SW 1271 (cell line): ENCODE measurements at places on chromosomes 12 and 14.

DNA sequence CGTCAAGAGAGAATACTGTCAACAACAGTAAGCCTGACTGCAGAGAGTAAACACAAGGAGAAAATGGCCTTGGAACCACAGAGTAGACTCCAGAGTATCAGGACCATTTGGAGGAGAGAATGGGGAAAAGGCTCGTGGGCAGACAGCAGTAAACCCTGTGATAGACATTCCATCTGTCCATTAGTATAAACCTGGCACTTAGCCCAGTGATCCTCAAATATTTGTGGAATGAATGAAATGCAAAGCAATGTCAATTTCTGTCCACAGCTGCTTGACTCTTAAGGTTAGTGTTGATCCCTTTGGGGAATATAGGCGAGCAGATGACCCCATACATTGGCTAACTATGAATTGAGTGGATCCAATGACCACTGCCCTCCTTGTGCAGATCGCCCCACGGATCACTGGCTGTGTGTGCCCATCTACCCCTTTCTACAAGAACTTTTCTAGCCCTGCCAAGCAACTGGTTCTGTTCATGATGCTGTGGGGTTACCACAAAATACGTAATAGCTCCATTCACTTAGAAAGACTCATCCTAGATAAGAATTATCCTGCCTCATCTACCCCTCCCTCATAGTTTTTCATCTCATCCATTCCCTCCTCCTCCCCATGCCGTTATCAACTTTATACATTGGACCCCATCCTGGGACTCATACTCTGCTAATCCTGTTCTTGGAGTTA lies 846.8 kb downstream of the NRXN3 start:
- DNase-seq: no peak

GRCh38 chr14:98704441-98704840 lies 567.6 kb downstream of the BCL11B start:
- no peak for DNase-seq

DNA sequence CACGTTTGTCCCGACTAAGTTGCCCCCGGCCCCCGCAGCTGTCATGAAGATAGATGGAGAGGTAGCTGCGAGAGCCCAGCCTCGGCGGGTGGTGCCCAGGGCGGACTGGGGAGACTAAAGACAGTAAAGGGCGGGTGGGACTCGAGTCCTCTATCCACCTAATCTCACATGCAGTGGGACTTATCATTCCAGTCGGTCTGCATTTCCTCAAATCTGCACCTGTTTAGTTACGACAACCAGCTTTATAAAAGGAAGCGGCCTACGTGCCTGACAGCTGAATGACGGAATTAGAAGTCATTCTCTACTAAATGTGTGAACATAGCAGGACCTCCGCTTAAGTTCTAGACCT lies 109.8 kb upstream of the EGLN3 start:
- no peak for DNase-seq

GRCh38 chr12:13039328-13039956 lies 4.7 kb upstream of the FAM234B start:
- DNase-seq: no peak

GRCh38 chr12:6378709-6379472 lies 3.5 kb upstream of the SCNN1A start:
- DNase-seq: no peak

DNA sequence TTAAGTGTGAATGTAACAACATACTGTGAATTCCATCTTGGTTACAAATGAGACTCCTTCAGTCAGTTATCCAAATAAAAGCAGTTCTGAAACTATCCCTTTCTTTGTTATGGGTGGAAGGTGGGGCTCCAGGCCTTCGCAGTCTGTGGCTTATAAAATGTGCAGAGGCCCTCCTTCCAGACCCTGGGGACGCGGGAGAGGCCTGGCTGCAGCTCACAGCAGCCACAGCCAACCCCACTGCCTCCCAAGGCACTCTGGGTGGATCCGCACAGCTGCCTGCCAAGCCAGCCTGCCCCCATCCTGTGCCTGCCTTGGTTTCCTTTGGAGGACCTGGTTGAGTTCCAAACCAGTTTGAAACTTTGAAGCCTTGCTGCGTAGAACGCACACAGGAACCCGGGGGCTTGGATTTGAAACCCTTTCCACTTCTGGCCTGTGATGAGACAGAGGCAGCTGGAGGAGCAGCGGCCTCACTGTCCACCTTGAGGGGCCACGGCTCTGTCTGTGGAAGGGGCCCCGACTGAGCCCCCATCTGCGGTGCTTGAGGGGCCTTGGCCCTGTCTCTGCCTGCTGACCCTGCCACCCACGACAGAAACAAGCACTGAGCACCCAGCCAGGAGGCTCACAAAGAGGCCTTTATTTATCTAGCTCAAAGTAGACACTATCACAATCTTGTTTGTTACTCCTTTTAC lies 30.4 kb downstream of the CCNK start:
- no peak for DNase-seq

DNA sequence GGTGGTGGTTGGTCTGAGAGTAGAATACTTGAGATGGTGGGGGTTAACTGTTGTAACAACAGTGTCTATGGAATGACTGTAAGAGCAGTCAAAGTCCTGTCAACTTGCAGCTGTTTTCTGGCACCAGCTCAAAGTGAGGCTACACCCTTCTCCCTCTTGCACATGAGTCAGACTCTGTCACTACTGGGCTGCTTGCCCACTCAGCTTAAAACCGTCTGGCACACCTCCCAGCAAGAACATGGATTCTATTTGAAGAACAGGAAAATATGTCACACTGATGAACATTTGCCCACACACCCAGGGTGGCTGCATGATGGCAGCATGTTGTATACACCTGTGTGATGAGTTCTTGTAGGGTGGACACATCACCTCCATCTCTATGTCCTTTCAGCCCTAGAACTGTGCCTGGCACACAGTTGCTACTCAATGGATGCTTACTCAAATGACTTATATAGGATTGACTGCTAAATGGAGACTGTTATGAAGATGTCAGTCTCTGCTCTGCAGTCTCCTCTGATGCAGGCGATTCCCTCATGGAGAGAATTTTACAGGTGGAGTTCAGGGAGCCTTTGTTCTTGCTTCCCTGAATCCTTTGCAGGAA lies 19.3 kb upstream of the SERPINA6 start:
- peak; percentile 97 for DNase-seq

DNA sequence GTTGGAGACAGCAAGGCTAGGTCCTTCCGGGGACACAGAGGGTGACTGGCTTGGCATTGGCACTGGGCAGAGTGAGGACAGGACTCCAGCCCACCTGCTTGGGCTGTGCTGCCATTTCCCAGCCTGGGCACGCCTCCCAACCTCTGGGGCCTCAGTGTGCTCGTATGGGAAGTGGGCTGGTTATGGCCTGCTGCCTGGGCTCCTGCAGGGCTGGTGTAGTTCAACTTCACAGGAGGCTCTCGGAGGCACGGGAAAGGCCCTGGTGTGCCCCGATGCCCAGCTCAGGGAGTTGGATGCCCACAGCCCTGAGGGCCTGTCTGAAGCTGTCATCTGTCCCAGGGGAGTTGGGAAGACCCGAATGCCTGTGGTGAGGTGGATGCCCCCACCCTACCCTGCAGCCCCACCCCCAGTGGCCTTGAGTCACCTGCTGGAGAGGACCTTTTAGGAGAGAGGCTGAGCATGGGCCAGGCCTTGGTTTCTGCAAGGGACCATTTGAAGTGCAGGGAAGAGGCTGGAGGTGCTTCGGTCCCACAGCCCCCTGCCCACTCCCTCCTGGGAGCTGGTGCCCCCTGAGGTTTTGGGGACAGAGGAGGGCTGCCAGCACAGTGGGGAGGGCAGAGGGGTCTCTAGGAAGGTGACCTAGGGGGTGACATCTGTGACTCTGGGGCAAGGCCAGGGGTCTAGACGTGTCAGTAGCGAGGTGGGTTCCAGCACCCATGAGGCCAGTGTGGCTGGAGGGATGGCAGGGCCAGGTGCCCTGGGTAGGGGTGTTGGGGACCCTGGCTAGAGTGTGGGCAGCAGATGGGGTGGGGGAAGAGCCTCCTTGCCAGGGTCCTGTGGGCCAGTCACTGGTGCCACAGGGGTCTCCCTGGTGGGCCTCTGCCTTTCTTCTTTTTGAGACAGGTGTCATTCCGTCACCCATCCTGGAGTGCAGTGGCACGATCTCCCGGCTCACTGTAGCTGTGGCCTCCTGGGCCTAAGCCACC lies 9.1 kb downstream of the ULK1 start:
- no peak for DNase-seq

DNA sequence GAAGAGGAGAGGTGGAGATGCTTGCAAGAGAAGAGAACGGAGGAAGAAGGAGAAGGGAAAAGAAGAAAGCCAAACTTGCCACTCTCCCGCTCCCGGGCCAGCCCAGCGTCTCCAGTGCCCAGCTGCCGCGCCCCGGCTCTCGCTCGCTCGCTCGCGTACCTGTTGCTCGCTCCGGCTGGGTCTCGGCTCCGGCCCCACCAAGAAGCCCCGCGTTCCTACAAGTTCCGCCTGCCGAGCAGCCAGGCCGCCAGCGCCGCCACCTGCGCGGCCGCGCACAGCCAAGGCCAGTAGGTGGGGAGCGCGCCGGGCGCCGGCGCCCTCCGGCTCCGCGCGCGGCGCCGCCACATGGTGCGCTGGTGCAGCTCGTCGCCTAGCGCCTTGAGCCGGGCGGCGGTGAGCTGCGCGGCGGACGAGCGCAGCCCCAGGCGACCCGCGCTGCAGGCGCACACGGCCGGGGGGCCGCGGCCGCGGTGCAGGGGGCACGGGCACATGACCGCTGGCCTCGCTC lies 370 bp downstream of the HRK start:
- DNase-seq: peak; percentile 46

DNA sequence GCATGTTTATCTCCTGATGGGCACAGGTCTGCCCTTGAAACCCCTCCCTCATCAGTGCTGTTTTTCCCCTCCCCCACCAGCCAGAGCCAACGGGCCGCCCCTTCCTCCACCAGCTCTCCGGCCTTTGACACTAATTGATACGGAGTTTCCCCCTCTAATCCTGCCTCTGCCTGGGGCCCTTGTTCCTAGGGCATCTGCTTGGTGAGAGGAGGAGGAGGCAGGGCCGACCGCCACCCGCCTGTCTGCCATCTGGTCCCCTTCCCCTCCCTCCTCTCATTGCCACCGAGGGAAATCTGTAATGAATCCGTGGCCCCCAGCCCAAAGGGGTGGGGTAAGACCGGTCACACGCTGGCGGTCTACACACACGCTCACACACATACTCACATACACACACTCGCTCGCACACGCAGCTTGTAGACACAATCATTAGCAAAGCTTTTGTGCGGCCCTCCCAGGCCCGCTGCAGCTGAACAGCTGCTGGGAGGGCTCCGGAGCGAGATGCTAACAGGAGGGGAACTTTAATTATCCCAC lies 27.4 kb downstream of the SRRM4 start:
- no peak for DNase-seq

DNA sequence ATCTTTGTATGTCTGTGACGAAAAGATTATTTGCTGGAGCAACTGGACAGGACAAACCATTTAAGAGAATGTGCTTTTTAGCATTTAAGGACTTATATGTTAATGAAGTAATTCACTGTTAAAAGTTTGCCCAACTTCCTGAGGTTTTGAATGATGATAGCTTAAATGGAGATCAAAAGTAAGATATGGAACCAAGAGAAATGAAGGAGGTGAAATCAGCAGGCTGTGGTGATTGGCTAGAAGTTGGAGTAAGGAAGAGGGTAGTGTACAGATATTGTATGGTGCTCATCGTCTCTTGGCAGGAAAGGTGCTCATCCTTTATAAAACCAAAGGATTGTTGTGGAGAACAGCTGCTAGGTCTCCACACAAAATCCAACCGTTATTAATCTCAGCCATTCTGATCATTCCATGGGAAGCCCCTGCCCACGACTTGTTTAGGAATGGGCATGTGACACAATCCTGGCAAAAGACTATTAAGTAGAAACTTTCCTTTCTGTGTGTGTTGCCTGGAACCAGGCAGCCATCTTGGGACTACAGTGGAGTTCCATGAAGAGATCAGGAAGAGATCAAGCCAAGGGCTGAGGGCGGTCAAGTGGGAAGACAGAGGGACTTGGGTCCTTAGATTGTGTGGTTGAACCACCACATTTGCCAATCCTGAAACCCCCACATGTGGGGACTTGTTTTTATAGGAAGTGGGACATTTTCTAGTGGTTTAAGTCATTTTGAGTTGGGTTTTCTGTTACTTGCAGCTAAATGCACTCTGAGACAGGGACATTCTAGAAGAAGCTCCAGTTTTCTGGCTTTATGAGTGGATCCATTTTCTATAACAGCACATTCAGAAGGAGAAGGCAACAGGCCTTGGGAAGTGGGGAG lies 56.8 kb upstream of the CHST11 start:
- no peak for DNase-seq

DNA sequence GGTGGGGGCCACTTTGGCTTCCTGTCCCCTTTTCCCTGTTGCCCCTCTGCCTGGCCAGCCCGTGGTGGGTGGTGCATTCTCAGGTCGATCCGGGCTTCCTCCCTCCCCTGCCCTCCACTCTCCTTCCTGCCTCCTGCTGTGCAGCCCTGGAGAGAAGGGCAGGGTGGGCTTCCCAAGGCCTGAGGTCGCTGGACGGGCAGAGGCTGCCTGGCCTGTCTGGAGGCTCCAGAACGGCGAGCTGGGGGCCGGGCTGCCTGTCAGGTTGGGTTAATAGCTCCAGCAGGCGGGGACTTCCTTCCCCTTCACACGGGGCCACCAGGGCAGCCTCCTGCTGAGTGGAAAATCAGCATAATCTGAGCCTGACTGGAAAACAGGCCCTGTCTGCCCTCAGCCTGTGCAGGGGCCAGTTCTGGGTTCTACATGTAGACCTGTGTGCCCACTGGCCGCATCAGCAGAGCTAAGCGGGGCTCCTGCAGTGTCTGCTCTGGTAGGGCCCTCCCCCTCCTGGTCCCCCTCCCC lies 11.3 kb downstream of the KIF26A start:
- peak; percentile 16 for DNase-seq

DNA sequence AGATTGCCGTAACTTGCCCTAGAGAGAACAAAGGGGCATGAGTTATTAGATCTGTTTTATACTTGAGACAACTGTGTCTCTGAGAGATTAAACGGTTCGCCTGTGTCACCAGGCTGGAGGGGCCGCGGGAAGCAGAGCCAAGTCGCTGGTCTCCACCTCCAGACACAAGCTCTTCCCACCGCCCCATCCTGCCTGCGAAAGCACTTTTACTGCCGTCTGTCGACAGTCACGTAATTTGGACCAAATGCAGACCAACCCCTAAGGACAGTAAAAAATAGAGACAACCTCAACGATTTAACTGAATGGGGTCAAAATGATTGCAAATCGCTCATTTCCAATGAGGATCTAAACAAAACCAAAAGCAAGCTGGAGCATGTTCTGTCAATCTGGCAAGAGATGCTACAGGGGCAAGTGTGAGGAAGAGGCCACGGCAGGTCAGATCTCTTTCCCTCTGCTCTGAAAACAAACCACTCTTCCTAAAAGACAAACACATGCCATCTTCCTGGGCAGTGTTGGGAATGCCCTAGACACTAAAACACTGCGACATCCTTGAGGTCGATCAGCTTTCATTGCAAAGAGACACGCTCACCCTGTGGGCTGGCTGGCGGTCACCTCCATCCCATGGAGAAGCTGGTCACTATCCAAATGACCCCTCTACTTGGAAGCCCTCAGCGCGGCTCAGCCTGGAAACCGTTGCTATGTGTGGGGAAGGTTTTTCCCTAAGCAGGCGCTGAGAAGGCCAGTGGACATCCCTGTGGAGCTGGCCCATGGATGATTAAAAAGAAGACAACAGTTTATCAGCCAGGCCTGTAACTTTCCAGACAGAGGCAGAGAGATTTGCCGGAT lies 17.1 kb downstream of the GSC start:
- no peak for DNase-seq
